ENCODE measurements at places on chromosomes 7 and 10.

- DNase-seq: no peak
Measured at GRCh38 chr10:62554632-62555199, 180.5 kb downstream of the ZNF365 start.

- no peak for DNase-seq
Measured at GRCh38 chr10:90856964-90857634, 740 bp downstream of the HTR7 start.

GRCh38 chr7:356087-356486 is 66.1 kb downstream of the FOXL3 start:
- DNase-seq: no peak

GRCh38 chr10:124197371-124198124 is 104.2 kb upstream of the CHST15 start:
- DNase-seq: no peak

DNA sequence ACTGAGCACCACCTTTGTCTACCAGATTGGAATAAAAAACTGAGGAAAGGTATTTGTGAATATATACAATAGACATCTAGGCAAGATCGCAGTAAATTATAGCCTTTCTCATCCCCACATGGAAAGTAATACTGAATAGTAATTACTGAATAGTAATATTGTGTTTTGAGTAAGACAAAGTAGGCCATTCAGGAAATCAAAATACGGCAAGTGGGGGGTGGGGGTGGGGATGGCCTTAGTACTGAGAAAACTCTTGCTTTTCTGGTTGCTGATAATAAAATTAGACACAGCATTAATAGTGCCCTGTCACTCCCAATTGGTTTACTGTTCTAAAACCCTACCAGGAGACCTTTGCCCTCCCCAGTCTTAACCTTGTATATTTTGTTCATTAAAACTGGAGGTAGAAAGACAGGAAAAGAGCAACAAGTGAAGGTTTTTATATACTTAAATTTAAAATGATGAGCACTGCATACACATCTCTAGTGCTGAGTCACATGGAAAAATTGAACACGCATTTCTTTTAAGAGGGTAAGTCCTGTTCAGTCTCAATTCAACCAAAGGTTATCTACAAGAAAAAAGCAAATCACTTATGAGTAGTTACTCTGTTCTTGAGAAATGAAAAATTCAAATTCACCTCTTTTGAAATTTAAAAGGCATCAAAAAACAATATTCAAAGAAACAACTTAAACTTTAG is 65.6 kb downstream of the IGF2BP3 start:
- no peak for DNase-seq

- DNase-seq: no peak
Measured at GRCh38 chr7:129568240-129568639, 43.3 kb upstream of the NRF1 start.

DNA sequence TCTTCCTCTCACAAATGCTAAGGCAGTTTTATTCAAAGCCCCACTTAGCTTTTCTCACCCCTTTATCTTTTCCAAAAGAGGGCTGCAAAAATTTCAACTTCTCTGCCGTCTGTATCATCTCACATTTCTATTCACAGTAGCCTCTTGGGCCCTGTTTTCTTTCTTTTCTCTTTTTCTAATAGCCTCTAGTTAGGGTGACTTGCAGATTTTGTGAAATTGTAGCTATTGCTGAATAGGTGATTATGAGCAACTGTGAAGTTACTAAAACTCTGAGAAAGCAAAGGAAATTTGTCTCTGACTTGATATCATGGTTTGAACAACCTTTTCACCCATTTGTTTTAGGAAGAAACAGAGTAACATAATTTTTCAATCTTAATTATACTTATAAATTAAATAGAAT is 29.2 kb downstream of the EXOC4 start:
- no peak for DNase-seq

GRCh38 chr7:130112093-130112492 is 41.8 kb downstream of the KLHDC10 start:
- no peak for DNase-seq

- peak; percentile 22 for DNase-seq
Measured at GRCh38 chr7:4774658-4775249, 669 bp upstream of the AP5Z1 start.

- no peak for DNase-seq
Measured at GRCh38 chr10:11225935-11226334, 208.3 kb downstream of the CELF2 start.

DNA sequence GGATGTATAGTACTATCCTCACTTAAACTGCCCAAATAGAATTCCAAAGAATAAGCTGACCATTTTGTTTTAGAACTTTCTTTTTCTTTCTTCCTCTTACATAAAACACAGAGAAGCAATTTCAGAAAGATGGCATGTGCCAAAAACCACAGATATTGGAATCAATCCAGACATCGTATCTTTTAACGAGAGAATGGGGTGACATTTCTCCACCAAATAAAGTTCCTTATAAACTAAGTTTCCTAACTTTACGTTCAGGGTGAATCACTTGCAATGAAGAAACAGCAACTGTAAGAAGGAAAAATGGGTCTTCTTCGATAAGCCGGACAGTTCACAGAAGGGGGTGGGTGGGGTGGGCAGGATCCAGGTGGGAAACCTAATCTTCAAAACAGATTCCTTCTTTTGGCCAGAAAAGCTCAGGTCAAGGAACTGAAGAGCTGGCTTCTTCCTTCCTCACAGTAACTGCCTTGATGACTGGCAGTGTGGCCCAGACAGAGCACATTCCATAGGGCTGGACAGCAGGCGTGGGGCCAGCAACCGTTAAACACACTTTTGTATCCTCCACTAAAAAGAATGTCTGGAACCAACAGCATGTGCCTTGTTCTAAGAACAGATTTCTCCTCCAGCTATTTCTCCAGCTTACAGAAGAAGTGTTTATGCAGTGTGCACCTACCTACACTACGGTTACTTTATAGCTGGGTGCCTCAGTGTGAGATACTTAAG is 31.5 kb downstream of the CREB3L2 start:
- peak; percentile 91 for DNase-seq

GRCh38 chr7:108648989-108649388 is 79.3 kb downstream of the DNAJB9 start:
- DNase-seq: no peak

- no peak for DNase-seq
Measured at GRCh38 chr7:76262683-76263402, 39.6 kb upstream of the HSPB1 start.

GRCh38 chr7:127973832-127974231 is 57.4 kb downstream of the LRRC4 start:
- no peak for DNase-seq

DNA sequence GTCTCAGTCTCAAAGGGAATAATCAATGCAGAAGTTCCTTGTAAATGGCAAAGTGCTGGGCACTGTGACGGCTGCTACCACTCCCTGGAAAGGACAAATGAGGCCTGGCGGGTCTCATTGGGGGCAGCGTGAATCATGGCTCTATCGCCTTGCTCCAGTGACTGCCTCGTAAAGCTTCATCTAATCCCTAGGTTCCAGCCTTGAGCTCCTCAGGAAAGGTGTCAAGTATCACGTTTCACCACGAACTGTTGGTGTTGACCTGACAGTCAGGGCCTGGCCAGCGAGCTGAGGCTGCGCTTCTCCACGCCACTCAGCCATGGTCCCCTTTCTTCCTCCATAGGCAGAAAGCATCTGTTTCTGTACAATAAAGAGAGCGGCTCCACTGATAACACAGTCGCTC is 126.7 kb upstream of the ZNF32 start:
- DNase-seq: no peak

DNA sequence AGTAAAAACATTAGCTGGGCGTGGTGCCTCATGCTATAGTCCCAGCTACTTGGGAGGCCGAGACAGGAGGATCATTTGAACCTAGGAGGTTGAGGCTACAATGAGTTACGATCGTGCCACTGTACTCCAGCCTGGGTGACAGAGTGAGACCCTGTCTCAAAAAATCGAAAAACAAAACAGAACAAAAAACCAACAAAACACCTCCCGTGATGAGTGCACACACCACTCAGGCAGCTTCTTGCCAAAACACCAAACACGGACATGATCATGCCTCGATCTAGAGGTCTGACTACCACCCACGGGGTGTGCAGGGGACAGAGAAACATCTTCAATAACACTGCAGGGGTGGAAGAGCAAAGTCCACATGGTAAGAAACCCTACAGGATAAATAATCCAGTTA is 44.4 kb downstream of the AMZ1 start:
- no peak for DNase-seq

- DNase-seq: no peak
Measured at GRCh38 chr10:75400771-75401568, 594 bp downstream of the ZNF503 start.

DNA sequence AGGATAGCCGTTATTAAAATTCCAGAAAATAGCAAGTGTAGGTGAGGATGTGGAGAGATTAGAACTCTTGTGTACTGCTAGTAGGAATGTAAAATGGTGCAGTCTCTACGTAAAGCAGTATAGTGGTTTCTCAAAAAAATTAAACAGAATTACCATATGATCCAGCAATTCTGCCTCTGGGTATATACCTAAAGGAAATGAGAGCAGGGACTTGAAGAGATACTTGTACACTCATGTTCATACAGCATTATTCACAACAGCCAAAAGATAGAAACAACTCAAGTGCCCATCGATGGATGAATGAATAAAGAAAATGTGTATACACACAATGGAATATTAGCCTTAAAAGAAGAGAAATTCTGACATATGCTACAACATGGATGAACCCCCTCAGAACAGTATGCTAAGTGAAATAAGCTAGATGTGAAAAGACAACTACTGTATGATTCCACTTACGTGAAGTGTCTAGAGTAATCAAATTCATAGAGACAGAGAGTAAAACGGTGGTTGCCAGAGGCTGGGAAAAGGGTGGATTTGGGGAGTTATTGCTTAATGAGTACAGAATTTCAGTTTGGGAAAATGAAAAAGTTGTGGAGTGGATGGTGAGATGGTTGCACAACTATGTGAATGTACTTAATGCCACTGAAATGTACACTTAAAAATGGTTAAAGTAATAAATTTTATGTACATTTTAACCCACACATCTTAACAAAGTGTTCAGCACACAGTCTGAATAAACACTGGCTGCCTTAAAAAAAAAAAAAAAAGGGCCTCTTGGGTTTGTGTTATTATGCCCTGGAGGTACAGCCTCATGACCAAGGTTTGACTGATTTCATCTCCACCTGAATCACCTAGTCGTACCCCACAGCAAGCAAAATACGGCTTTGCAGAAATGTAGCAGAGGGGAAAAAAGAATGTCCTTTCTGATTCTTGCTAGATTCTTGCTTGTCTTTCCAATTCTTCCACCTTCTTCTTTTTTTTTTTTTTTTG is 26.2 kb downstream of the BUB3 start:
- DNase-seq: no peak

All from retinal pigment epithelial cell (primary cell).